ENCODE measurements at places on chromosomes 5 and 9.

DNA sequence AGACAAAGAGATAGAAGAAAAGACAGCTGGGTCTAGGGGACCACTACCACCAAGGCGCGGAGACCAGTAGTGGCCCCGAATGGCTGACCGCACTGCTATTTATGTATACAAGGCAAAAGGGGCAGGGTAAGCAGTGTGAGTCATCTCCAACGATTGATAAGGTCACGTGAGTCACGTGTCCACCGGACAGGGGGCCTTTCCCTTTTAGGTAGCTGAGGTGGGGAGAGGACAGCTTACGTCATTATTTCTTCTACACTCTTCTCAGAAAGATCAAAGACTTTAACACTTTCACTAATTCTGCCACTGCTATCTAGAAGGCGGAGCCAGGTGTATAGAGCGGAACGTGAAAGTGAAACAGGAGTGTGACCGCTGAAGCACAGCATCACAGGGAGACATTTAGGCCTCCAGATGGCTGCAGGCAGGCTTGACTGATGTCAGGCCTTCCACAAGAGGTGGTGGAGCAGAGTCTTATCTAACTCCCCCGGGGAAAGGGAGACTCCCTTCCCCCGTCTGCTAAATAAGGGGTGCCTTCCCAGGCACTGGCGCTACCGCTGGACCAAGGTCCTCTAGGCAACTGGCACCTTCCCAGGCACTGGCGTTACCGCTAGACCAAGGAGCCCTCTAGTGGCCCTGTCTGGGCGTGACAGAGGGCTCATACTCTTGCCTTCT lies 6.1 kb upstream of the PRR16 start:
- peak; percentile 35 for DNase-seq

GRCh38 chr9:4666042-4666699 lies at the start of gene SPATA6L:
Gene SPATA6L, minus strand, starts transcription at chr9:4666480. Its CDS starts 230 bp downstream, at chr9:4666250.
- DNase-seq = no peak

GRCh38 chr9:120032639-120033038 lies 547.3 kb downstream of the CDK5RAP2 start:
- DNase-seq = no peak

- DNase-seq = no peak
These were observed 2.4 kb downstream of the POLR3G start for GRCh38 chr5:90477073-90477472.

- no peak for DNase-seq
These were observed 62.2 kb downstream of the CFAP77 start for GRCh38 chr9:132472199-132472598.

DNA sequence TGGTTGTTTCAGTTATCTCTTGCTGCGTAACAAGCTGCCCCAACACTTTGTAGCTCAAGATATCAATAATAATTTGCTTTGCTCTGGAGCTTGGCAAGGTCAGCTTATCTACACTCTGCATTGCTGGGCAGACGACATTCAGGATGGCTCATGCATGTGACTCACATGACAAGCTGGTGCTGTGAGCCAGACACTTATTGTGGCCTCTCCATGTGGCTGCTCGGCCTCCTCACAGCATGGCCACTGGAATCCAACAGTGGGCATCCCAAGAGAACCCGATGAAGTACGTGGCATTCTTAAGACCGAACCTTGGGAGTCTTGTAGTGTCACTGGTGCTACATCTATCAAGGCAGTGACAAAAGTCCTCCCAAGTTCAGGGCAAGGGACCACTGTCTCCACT lies 94.2 kb upstream of the MVB12B start:
- no peak for DNase-seq

DNA sequence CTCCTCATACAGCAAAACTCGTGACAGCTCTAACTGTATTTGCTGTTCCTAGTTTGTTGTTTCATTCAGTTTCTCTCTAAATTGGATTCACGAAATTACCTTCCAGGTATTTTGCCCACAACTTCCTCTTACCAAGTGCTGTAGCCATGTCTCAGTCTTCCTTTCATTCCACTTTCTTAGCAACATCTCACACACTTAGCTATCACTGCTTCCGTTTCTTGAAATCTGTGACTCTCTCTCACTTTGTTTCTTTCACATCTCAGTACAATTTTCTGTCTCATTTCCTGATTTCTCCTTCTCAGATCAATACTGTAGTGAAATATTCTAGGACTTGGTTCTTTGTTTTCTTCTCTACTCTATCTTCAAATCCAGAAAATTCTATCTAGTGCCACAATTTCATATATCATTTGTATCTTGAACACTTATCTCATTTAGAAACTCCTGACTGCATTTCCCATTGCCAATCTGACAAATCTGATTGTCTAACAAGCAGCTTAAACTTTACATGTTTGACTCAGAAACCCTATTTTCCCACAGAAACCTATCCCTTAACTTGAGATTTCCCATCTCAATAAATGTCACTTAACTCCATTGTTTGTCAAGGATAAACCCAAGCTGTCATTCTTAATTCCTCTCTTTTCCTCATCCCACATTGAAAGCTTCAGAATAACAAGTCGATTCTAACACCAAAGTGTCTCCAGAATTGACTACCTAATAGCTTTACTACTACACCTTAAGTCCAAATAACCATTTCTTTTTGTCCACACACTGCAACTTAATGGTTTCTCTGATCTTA lies 303.1 kb downstream of the CDH12 start:
- DNase-seq = no peak

DNA sequence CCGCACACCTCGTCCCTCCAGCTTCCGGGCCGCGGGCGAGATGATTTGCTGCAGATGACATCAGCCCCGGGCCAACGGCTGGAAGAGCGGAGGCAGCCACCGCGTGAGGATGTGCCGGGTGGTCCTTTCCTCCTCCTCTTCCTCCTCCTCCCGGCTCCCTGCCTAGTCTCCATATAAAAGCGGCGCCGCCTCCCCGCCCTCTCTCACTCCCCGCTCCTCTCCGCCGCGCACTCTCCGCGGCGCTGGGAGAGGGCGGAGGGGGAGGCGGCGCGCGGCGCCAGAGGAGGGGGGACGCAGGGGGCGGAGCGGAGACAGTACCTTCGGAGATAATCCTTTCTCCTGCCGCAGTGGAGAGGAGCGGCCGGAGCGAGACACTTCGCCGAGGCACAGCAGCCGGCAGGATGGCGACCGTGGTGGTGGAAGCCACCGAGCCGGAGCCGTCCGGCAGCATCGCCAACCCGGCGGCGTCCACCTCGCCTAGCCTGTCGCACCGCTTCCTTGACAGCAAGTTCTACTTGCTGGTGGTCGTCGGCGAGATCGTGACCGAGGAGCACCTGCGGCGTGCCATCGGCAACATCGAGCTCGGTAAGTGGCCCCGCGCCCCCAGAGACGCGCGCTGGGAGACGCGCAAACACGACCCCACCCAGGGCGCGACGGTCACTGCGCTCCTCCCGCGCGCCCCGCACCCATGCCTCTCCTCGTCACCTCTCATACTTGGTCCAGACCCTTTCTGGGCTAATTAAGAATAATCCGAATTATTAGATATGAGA lies at the start of gene MAP1B:
TSS of gene MAP1B (plus strand) at position 345 of the 770 bp plus-strand sequence. CDS start at position 402, 57 bp downstream.
- DNase-seq = no peak

GRCh38 chr9:14554886-14555285 lies 138.3 kb downstream of the ZDHHC21 start:
- DNase-seq = no peak

DNA sequence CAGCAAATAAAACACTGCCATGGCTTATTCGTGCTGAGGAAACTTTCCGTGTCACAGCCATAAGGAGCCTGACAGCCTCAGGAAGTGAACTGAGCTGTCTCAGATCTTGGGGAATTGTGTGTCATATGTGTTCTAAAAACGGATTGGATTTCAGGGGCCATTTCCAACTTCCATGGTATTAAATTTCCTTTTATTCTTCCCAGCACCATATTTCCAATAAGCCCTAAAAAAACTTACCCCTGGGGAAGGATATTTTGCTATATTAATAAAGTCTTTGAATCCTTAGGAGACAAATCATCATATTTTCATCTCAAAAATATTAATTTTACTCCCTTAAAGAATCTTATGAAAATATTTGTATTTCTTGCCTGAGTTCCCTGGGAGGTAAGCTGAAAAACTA lies 93.9 kb downstream of the LHFPL2 start:
- DNase-seq = no peak

GRCh38 chr9:37155601-37156000 lies 35.2 kb downstream of the ZCCHC7 start:
- no peak for DNase-seq

- no peak for DNase-seq
These were observed 68.0 kb downstream of the ZNF608 start for GRCh38 chr5:124678468-124678867.

DNA sequence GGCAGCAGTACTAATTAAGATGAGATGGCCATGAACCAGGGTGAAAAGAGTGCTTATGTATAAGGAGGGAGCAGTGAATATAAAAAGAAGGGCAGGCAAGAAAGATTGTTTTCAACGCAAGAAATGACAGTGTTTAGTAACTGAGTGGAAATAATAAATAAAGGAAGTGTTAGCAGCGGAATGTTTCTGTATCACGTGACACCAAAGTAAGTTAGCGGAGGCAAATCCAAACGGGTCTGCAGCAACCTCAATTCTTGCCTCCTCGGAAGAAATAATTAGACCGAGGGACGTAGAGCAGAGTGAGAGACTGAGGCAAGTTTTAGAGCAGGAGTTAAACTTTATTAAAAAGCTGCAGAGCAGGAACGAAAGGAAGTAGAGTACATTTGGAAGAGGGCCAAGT lies 15.4 kb upstream of the GAS1 start:
- no peak for DNase-seq

DNA sequence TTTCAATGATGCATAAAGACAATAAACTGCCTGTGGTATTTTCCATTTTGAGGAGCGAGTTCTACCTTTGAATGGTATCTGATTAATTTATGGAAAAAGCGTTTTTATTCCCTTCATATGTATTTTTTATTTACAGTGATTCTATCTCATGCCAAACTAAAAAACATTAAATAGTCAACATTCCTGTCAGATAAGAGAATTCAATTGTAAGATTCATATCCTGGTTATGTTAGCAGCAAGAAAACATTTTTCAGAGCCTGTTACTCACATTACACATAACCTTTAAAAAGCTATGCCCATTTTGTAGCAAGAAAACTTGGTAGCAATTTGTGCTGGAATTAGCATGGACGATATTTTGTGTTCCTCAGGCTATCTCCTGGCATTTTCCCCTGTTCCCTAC lies 55.1 kb upstream of the PRLR start:
- DNase-seq = no peak

DNA sequence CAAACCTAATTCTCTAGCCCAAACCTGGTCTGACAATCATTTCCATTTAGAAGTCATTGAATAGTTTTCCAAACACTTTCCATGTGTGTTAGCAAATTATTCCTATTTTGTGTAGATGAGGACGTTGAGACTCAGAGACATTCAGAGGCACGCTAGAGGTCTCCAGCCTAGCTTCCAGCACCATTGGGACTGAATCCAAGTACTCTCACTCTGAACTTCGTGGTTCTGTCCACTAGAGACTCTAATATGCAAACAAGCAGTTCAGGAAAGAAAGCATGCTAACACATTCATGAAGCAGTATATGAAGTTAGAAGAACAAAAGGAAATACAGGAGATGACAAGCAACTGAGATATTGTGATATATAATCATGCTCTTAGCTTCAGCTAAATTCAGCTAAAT lies 354.8 kb downstream of the NTRK2 start:
- DNase-seq = no peak

DNA sequence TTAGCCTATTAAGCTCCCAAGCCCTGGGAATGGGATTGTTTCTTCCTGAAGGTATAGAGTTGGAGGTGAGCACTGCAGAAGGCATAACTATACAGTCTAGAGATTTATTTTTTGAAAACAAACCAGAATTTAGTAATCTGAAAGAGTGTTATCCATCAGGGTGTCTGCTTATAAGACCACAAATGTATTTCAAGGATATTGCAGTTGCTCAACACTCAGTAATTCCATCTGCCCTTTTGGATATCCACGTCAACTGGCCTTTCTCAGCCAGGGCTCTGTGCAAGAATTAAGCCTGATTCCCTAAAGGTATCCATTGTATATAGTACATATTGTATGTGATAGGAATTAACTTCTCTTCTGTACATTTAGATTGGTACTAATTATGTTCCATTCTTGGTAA lies 15.0 kb upstream of the IL31RA start:
- DNase-seq = no peak

DNA sequence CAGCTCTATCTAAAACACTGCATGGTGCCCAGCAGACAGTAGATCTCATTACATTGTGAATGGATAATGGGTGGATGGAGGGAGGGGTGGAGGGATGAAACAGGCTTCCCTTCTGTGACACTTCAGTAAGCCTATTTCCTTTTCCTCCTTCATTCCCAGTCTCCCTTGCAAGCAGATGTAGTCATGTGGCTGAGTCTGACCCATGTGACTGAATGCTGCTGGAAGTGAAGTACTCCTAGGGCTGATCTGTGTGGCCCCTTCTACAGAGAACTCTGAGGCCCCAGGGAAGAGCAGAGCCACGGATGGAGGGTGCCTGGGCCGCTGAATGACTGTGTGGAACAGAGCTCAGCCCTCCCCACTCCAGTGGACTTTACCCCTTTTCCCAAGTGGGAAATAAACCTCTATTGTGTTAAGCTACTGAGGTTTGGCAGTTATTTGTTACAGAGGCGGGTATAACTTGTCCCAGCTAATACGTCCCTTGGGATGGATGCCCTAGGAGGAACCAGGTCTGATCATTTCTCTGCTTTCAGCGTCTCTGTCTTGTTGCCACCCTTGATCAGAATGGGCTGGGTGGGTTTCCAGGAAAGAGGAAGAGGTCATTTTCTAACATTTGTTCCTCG lies 176.1 kb upstream of the MVB12B start:
- DNase-seq = no peak

DNA sequence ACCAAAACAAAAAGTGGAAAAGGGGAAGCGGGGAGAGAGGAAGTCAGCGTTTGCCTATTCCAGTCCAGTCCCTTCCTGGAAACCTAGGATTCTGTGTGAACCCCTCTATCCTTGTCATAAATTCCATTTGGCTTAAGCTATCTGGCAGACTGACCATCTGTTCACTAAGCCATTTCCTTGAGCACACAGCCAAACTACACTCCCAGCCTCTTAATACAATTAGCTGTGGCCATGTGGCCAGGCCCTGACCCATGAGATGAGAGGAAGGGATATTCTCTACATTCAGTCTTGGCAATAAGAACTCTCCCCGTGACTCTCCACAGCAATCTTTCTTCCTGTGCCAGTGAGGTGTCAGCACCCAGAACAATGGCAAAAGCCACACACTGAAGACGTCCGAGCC lies 424.8 kb downstream of the TLE1 start:
- no peak for DNase-seq

DNA sequence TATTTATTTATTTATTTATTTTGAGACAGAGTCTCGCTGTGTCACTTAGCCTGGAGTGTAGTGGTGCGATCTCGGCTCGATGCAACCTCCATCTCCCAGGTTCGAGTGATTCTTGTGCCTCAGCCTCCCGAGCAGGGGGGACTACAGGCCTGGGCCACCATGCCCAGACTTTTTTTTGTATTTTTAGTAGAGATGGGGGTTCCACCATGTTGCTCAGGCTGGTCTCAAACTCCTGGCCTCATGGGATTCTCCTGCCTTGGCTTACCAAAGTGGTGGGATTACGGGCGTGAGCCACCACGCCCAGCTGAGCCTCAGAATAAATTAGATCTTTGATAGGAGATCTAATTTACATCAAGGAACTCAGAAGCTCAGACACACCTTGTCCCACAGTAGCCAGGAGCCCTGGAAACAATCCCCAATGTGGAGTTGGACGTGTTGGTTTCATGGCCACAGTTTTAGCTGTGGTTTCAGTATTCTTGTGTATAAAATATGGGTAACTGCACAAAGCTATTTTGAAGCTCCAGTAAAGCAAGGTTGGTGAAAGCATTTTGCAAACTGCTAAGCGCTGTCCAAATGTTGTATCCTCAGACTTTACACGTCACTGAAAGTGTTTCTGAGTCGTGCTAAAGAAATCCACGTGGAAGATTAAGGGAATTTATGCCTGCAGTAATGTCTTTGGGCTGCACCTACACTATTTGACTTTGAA lies 3.0 kb upstream of the HNRNPAB start:
- DNase-seq = no peak

- no peak for DNase-seq
These were observed 43.9 kb downstream of the ARHGAP26 start for GRCh38 chr5:142814122-142814521.

Data from GDM1 (cell line).